Vein endothelial cell (primary cell): ENCODE measurements at places on chromosomes 4 and X. TPM values are rescaled to one million over a fixed set of nuclear protein-coding genes. Genes with fewer than 3 reads are reported as not detected.

FAM120C gene
- 5.7 and 6.2 TPM in 2 replicates for total RNA-seq

CFI gene
- 47.0 and 48.1 TPM in 2 replicates for total RNA-seq

DCAF12L1 gene
- total RNA-seq = 0.10 and 0.98 TPM in 2 replicates

PNPLA4 gene
- 10.8 and 14.4 TPM in 2 replicates for total RNA-seq
